ENCODE measurements at places on chromosomes 3 and 15.

DNA sequence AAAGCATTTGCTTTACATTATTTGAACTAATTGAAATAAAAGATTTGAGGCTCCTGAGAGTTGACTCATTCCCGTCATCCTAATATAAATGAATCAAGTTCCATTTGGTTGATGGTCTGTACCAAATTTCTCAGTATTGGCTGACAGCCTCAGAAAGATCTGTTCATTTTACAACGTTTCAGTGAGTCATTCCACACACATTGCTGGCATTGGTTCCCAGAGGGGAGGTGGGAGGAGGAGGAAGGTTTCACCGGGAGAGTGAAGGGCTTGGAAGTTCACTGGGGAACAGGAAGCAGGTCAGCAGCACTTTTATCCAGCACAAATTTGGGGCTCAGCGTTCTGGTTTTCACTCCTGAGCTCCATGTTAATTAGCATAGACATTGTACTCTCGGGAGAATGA, 176.7 kb upstream of the CADPS start:
- DNase-seq = no peak

- no peak for DNase-seq
These were observed 105.3 kb upstream of the PDZRN3 start for GRCh38 chr3:73729969-73730440.

DNA sequence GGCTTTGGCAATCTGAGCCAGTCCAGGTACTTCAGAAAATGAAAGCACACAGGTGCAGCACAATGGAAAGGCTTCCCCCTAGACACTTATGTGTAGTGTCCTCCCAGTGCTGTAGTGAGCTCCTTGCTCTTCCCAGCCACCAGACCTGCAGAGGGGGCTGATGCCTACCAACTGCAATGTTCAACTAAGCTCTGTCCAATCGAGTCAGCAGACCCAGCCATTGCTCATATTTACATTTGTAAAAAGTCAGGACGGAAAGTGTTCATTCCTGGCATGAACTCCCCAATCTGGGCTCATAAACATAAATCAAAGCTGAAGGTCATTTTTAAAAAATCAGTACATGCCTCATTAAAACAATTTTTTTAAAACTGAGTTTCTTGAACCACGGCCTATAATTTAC, 73.0 kb downstream of the FOXP1 start:
- DNase-seq = no peak

- DNase-seq = no peak
These were observed 56.0 kb upstream of the LINGO1 start for GRCh38 chr15:77688693-77689092.

- DNase-seq = no peak
These were observed 12.1 kb upstream of the UTS2B start for GRCh38 chr3:191342411-191342810.

- DNase-seq = peak; percentile 38
These were observed 50.3 kb upstream of the SNRK start for GRCh38 chr3:43236008-43236407.
